ENCODE measurements at places on chromosomes 11 and 22.

- no peak for DNase-seq
These were observed 2.2 kb downstream of the TNNT3 start for GRCh38 chr11:1921574-1922141.

DNA sequence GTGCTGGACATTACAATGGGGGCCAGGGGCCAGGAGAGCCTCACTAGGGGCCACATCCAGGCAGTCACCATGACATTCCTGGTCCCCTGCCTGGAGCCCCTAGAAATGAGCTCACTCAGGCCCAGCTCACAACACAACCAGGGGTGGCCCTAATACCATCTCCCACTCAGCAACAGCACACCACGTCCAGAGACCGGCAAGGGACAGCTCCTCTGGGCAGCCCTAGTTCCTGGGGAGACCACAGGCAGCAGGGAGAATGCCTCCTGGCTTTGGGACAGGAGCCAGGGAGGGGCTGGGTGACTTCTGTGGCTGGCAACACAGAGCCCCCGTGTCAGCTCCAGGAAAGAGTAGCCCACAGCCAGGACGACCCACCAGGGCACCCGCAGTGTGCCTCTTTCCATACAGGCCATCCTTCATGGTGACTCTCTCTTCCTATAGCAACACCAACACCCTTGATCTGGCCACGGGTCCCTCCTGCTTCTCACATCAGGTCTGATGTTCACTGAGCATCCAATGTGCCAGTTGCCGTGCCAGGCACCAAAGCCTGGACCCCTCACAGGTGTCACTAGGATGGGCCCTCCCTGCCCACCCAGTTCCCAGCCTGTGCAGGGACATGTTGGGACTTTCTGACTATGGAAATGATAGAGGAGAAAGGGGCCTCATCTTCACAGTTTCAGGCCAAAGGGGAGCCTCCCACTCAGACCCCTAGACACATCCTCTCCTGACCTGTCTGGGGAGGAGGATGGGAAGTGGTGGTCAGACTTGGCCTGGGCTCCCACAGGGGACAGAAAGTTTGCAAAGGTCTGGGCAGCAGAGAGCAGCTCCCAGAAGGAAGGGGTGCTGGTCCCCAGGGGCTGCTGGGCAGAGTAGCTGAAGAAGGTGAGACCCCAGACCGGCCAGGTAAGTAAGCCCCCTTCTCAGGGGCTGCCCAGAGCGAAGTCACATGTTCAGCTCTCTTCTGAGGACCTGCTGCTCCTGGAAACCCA is 43.2 kb downstream of the IGLL5 start:
- no peak for DNase-seq

GRCh38 chr22:35172442-35172841 is 84.9 kb upstream of the HMGXB4 start:
- DNase-seq: peak; percentile 42

GRCh38 chr22:37734964-37735451 is 38.2 kb downstream of the TRIOBP start:
- no peak for DNase-seq

GRCh38 chr11:8357505-8357888 is 93.8 kb upstream of the LMO1 start:
- DNase-seq: no peak

DNA sequence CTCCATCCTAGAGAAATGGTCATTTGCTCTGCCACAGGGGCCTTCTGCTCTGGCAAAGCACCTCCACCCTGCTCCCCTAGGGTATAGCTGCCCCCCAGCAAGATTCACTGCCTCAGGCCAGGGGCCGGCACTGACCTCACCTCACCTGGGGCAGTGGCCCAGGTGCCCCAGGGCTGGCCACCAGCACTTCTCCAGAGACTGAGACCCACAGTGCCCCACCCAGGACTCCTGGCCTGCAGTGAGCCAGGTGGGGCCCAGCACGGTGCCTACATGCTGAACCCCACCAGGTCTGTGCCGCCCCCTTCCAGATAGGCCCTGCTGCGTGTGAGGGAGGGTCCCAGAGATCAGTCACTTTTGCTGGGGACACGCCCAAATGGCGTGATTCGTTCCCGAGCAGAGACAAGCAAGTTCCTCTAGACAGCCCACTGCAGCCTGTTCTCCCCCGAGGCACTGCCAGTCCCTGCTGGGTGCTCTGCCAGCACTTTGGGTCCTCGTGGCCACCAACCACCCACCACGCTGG is 10.8 kb downstream of the GNB1L start:
- no peak for DNase-seq

- no peak for DNase-seq
These were observed 38.6 kb upstream of the DLAT start for GRCh38 chr11:111986589-111986988.

All from NCI-H510A treated with DMSO at 0.1 percent for 48 hours (cell line).